ENCODE measurements at places on chromosomes 11 and 22.

GRCh38 chr11:41895081-41895480 lies 435.6 kb upstream of the LRRC4C start:
- DNase-seq = no peak

- no peak for DNase-seq
Measured at GRCh38 chr11:132312701-132313111, 942.3 kb downstream of the NTM start.

- no peak for DNase-seq
Measured at GRCh38 chr11:64360448-64360921, 1.5 kb downstream of the RPS6KA4 start.

DNA sequence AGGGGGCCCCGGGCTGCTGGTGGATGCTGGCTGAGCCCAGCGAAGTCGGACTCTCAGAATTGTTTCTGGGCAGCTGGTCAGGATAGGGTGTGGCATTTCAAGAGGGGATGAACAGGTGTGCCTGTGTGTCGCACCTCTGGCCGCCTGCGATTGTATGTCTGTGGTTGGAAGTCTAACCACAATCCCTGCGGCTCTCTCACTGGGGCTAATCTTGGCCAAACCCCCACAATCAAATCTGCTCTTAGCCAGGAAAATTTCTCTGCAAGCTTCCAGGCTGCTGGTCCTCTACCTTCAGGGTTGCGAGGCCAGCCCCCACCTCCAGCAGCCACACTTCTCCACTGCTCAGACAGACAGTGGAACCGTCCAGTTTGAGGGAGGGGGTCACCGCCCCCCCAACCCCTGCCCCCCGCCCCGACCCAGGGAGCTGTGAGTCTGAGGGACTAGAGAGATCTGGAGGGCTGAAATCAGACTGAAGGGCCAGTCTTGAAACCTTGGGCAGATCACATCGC lies 953 bp downstream of the ATG16L2 start:
- no peak for DNase-seq

Data from mesenteric fat pad (tissue), 1 donor.